Fibroblast of the aortic adventitia (primary cell): ENCODE measurements at places on chromosomes 16 and 17. TPM values are rescaled to one million over a fixed set of nuclear protein-coding genes. Genes with fewer than 3 reads are reported as not detected.

The ASGR1 gene
- total RNA-seq: 0.09 and 2.8 TPM in 2 replicates

The VMP1 gene
- total RNA-seq: 134 and 234 TPM in 2 replicates

DNA sequence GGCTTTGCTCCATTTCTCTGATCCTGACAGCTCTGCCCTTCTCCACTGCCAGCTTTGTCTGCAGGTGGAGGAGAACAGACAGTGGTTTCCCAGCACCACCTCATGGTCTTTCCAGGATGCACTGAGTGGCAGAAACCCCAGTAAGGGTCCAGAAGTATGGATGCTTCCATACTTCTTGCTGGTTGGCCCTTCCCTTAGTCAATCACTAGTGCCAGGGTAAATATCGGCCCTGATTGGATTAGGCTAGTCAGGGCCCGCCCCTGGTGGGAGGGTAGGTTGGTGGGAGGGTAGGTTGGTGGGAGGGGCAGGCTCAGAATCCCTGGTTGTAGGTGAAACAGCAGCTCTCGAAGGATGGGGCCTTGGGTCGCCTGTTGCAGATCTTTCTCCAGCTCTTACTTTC, 10.2 kb downstream of the RNF213 start:
- DNase-seq: peak; percentile 22

DNA sequence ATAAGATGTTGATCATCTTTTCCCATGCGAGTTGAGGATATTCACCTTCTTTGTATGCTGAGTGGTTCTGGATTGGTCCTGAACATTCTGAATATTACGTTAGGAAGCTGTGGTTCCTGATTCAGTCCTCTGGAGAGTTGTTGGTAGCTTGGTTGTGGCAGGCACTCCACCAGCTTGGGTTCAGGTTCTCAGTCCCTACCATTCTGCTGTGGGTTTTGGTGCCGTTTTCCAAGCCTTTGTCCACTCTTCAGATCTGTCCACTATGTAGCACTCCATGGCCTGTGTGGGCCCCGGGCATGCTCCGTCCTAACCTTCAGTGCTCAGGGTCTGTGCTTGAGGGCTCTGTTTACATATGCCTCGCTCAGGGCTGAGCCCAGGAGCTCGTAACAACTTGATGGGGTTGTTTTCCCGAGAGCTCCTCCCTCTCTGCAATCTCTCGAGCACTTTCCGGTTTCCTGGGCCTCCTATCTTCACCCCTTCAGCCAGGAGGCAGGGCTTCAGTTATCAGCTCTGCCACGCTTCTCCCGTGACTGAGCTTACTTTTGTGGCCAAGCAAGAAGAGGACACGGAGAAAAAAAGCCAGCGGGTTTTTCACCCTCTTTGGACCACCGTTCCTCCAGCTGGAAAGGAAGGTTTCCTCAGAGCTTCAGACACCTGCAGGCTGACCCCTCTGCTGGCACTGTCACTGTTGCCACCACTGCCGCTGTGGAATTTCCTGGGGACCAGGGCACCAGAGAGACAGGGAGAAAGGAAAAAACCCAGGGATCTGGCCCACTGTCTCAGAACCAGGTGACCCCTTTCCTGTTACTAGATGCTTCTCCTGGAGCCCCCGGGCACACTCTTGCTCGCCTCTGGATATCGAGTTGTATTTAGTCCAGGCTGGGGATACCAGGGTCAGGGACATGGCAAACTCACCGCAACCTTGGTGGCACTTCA, 19.6 kb downstream of the KIAA0513 start:
- no peak for DNase-seq

DNA sequence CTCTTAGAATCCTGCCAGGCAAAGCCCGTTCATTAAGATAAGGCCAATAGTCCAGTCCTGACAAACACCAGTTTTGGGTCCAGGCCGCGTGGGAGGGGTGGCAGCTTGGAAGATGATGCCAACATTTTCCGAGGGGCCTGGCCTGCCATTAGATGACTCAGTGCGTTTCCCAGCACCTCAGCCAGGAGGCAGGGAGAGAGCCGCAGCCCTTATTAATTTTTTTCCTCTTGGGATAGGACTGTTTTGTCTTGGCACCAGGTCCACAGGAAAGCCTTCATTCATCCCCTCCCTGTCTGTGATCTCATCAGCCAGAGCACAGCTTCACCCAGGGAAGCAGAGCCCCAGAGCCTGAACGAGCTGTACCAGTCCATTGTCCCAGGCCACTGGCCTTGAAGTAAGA, 4.7 kb upstream of the NDEL1 start:
- DNase-seq: peak; percentile 97

DNA sequence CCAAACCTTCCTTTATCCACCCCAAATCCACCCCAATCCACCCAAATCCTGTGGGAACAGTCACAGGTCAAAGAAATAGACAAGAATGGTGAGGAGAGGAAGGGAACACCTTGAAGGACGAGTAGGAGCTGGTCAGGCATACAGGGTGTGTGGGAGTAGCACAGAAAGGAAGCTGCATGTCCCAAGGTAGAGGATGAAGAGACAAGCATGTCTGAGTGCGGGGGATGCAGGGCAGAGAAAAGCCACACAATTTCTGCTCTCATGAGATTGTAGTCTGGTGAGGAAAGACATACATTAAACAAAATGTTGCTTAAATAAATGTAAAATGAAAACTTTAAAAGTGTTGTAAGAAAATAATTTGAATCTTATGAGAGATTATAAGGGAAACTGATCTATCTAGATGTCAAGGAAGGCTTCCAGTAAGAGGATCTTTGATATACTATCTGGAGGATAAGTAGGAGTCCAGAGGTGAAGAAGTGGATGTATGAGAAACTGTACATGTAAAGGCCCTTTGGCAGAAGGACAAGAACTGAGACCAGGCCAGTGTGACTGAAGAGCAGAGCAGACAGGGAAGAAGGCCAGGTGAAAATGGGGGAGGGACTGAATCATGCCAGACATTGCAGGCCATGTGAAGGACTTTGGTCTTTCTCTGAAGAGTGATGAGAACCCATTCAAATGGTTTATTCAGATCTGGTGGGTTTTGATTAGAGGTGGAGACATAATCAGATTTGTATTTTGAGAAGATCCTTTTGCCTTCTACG, 18.6 kb downstream of the TMEM98 start:
- no peak for DNase-seq

- DNase-seq: no peak
These were observed 877 bp upstream of the CSNK1D start for GRCh38 chr17:82274134-82275020.

GRCh38 chr16:87325423-87325858, 8.2 kb upstream of the C16orf95 start:
- no peak for DNase-seq

DNA sequence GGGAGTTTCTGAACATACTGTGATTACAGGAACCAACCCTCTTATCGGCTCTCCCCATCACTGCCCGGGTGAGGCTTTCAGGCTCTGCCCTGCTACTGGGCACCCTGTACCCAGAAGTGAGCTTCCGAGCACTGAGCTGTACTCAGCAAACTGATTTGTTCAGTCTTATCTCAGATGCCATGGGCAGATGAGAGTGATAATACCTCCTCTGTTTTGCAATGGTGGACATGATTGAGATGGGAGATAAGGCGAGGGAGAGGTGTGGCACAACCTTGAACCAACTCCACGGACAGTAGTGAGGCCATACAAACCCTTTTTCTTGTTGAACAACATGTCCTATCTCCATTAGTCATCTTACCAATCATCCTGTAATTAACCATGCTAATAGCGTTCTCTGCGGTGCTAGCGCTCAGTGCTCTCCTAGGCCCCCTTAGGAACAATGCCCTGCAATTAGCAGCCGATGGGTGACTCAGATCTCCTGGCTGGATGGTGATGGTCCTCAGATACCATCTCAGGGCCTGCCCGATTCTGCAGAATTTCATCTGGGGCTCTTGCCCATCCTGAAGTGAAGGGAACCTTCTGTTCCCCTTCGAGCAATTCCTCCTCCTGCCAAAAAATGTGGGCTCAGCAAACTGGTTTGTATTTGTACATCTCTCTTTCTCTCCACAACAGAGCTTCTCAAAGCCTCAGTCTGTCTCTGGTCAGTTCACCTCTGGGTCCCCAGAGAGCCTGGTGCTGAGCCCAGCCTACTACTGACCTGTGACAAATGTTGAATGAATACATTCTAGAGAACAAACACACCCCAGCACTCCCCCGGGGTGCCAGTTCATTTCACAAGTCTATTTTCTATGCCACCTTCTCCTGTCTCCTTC, 139.3 kb upstream of the IRX3 start:
- DNase-seq: no peak

- no peak for DNase-seq
These were observed 762 bp upstream of the CSF3 start for GRCh38 chr17:40014375-40014980.

DNA sequence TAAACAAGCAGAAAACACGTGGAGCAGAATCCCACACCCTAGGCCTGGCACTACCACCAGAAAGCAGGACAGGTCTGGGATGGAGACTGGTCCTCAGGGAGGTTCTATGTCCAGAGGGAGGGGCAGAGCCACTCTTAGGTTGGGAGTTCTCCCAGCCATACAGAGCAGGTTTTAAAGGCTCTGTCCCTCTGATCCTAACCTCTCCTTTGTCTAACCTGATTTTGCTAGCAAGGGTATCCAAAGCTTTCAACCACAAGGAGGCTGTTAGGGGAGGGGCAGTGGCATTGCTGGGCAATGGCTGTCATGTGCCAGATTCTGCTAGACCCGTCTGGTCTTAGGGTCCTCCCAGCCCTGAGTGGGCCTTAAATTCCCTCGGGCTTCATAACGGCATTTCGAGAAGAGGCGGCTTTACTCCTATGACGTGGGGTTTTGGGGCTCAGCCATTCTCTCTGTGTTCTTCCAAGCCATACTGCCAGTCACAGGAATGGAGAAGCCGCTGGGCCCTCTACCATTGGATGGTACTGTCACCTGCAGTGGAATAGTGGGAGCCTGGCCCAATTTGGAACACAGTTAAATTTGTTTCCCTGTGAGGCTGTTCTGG, 5.7 kb downstream of the TPPP3 start:
- DNase-seq: no peak

- no peak for DNase-seq
These were observed 37.5 kb downstream of the TEKT3 start for GRCh38 chr17:15303851-15304250.

DNA sequence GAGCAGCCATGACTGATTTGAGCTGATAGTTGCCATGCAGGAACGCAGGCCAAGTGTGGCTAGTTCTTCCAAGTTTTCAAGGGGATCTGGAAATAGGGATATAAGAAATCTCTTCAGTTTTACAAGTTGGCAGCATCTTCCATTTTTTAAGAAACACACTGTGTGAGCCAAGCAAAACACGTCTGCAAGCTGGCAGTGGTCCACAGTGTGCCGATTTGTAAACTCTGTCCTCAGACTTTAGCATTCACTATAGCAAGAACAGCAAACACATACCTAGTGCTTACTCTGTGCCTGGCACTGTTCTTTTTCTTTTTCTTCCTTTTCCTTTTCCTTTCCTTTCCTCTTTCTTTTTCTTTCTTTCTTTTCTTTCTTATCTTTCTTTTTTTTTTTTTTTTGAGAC, 2.9 kb downstream of the ORAI3 start:
- peak; percentile 98 for DNase-seq
